ENCODE measurements at places on chromosomes 16 and 17.

- DNase-seq, result no peak
Measured at GRCh38 chr16:69225121-69225520, 38.2 kb downstream of the SNTB2 start.

GRCh38 chr17:57121308-57122042 lies 36.4 kb downstream of the AKAP1 start:
- DNase-seq, result no peak

DNA sequence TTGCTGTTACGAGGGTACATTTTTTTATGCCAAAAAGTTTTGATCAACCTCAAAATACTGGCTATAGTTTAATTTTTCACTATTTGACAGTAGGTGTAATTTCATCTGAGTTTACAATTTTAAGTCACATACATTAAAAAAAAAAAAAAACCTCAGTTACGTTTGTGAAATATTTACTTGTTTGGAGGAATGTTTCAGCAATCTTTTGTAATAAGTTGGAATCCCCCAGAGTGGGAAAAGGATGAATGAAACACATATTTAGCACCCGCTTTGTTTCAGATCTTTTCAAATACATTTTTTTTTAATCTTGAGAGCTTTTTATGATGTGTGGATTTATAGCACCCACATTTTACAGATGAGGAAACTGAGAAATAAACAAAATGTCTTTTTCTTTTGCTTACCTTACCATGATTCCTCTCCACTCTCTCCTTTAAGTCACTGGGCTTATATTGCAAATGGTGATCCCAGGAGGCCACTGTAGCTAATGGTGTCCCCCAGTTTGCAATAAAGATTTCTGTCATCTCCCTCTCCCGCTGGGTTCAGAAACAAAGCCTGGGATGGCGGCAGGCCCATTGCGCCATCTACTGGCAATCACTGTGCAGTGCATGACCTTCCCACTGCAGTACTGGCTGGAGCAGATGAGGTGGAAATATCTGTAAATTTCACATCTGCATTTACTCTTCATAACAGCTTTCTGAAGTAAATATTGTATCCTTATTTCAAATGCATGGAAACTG lies 27.7 kb downstream of the TBC1D3B start:
- peak; percentile 69 for DNase-seq

- no peak for DNase-seq
Measured at GRCh38 chr16:1712791-1713261, 6.8 kb downstream of the MAPK8IP3 start.

DNA sequence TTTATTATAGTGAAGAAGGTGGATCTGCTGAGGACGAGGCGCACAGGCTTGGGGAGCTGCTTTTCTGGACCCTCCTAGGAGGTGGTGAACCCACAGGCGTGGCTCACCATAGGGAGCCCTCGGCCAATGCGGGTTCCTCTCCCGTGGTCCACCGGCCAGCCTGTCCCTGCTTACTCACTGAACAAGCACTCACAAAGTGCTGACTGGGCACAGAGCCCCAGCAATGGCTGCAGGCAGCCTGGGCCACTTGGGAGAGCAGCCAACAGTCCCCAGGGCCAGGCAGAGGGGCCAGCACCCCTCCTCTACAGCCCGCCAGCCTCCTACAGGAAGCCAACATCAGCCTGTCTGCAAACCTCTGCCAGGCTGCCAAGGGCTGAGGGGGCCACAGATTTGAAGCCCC lies 19.1 kb upstream of the NCBP3 start:
- DNase-seq, result no peak

- peak; percentile 49 for DNase-seq
Measured at GRCh38 chr17:28896884-28897768, at the start of gene FLOT2. Gene FLOT2 (minus strand): TSS chr17:28897733. CDS start chr17:28897574, 159 bp downstream.

- no peak for DNase-seq
Measured at GRCh38 chr17:82489117-82489516, 30.4 kb upstream of the FOXK2 start.

- DNase-seq, result peak; percentile 87
Measured at GRCh38 chr16:3059041-3059722, 6.3 kb upstream of the IL32 start.

DNA sequence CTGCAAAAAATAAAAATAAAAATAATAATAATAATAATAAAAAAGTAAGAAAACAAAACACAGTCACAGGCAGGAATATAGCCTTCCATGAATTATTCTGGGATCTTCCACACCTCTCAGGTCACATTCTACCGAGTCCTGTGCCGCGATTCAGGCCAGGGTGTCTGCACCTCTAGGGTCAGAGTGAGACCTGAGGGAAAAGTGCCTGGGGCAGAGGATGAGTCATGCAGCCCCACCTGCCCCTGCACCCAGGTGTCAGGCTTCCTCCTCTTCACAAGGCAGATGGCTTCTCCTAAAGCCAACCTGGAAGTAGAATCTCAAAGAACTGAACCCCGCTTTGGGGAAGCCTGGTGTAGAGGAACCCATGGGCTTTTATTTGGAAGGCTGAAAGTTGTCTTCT lies 283.7 kb downstream of the CPPED1 start:
- no peak for DNase-seq

DNA sequence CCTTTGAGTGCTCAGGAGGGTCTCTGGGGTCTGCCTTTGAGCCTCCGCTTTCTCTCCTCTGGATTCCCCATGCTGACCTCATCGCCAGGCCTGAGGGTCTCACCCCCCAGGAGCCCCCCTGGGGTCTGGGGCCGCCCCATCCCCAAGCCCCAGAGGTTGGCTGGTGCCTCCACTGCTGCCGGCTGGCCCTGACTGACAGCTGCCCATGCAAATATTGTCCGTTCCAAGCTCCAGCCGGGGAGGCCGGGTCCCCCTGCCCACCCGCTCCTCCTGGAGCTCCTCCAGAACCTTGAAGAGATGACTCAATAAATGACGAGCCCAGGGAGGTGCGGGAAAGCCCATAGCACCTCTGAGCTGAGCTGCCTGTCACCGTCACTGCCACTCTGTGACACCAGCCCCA lies 173.8 kb downstream of the RBFOX3 start:
- no peak for DNase-seq

GRCh38 chr16:52817696-52818095 lies 235.0 kb downstream of the CHD9NB start:
- no peak for DNase-seq

DNA sequence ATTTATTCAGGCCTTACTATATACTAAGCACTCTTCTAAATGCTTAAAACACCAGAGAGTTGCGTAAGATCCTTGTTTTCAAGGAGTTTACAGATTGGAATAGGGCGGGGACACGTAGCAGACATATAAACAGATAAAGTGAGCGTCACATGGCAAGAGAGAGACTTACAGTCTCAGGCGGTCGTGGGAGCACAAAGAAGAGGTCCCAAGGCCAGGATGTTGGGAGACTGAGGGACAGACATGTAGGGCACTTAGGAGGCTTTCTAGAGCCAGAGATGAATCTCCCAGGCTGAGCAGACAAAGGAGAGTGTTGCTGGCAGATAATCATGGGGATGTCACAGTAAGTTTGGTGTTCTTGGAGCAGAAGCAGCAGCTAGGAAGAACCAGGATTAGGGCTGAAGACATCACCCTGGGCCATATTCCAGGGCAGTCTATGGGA lies 119.1 kb upstream of the ANKFN1 start:
- no peak for DNase-seq

DNA sequence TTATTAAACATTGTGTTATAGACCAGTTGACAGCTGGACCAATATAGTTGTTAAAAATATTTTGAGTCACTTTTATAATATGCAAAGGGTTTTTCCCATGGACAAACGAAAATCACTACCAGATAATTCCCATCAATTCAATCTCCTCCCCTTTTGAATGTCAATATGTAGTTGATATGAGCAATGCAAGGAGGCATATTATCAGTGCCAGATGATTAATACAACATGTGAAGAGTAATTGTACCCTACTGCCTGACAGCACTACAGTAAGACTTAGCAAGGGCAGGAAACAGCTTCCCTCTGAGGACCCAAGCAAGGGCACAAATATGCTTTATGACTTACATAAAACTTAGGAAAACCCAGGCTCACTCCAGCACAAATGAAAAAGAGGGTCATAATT lies 17.3 kb downstream of the KANSL1 start:
- no peak for DNase-seq

- peak; percentile 68 for DNase-seq
Measured at GRCh38 chr17:74862108-74862901, 2.6 kb upstream of the GRIN2C start.

- DNase-seq, result no peak
Measured at GRCh38 chr16:85179344-85180046, 67.2 kb upstream of the CIBAR2 start.

DNA sequence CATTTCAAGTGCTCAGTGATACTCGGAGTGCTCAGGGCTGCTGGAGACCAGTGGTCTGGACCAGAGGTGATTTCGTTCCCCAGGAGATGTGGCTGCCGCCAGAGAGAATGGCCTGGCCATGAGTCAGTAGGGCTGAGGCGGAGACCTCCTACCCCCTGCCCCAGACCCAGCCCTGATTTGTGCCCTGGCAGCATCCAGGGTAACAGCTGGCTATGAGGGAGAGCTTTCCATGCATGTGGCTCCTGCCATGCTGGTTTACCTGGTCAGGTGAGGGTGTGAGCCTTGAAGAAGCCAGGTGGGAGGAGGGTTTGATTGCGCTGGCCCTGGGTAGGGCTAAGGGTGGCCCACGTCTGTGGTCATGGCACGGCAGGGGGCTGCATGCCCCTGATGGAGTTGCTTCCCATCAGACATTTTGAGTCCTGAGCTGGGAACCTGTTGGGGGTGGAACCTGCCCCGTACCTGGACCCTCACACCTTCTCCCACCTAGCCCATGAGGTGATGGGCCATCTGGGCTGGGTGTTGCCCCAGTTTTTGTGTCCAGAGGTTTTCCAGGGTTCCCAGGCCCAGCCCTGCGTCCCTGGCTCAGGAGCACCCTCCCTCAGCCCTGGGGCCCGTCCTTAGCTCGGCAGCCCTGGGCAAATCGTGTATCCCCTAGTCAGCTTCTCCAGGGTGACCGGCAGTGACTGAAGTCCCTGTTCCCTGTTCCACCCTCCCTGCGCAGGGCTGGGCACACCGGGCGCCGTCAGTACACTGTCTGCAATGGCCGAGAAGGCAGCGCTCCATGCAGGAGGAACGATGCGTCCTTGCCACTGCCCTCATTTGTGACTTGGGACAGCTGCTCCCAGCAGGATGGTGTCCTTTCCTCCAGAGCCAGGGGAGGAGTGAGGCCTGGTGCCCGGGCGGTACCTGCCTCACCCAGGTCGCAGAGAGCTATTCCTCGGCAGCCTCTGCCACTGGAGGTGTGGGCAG lies 9.0 kb upstream of the CSNK1D start:
- no peak for DNase-seq

DNA sequence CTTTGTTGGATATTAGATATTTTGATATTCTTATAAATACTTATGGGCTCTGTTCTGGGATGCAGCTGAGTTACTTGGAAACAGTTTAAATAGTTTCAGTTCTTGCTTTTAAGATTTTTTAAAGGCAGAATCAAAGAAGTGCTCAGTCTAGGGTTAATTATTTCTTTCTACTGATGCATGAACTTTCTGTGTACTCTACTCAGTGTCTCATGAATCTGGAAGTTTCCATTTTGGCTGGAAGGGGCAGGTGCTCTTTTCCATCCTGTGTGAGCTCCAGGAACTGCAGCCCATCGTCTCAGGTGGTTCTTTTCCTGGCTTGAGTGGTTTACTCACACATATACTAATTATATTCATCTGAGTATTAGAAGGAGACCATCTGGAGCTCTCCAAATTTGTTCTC lies 61.1 kb upstream of the CPHXL start:
- no peak for DNase-seq

DNA sequence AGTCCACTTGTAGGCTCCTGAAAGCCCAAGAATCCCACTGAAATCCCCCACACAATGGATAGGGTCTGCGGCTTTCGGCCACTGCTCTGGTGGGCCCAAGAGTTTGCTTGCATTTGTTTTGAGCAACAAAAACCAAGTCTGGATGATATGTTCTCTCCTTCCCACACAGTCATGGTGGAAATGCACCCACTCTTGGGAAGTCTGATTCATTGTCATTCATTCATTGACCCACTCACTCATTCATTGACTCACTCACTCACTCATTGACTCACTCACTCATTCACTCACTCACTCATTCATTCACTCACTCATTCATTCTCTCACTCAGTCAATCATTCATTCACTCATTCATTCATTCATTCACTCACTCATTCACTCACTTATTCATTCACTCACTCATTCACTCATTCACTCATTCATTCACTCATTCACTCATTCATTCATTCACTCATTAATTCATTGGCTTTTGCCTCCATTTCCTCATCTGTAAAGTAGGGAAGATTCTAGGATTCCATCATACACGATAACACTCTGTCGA lies 2.2 kb upstream of the CA5A start:
- DNase-seq, result no peak

GRCh38 chr16:2208308-2208707 lies 2.4 kb downstream of the BRICD5 start:
- no peak for DNase-seq

GRCh38 chr17:78101112-78101511 lies 27.4 kb downstream of the TMC6 start:
- no peak for DNase-seq

GRCh38 chr16:1153480-1154160 lies 714 bp downstream of the CACNA1H start:
- DNase-seq, result no peak

DNA sequence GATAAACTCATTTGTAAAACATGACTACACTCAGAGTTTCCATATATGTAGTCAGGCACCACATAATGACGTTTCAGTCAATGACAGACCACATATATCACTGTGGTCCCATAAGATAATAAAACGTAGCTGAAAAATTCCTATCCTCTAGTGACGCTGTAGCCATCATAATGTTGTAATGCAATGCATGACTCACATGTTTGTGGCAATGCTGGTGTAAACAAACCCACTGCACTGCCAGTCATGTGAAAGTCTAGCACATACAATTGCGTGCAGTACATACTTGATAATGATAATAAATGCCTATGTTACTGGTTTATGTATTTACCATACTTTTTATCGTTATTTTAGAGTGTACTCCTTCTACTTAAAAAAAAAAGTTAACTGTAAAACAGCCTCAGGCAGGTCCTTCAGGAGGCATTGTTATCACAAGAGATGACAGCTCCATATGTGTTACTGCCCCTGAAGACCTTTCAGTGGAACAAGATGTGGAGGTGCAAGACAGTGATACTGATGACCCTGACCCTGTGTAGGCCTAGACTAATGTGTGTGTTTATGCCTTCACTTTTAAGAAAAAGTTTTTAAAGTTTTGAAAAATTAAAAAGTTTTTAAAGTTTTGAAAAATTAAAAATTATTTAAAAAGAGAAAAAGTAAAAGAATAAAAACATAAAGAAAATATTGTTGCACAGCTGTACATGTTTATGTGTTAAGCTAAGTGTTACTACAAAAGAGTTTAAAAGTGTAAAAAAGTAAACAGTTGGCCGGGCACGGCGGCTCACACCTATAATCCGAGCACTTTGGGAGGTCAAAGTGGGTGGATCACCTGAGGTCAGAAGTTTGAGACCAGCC lies 9.0 kb downstream of the STAT5B start:
- peak; percentile 64 for DNase-seq

DNA sequence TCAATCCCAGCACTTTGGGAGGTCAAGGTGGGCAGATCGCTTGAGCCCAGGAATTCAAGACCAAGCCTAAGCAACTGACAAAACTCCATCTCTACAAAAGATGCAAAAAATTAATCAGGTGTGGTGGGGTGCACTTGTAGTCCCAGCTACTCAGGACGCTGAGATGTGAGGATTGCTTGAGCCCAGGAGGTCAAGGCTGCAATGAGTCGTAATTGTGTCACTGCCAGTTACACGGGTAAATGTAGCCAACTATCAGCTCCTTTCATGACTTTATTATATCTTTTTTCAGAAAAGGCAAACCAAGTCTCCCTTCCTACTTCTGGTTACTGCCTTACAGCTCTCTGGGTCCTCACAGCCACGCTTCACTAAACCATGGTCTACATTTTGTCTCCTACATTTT lies 4.0 kb downstream of the SDF2 start:
- DNase-seq, result no peak

- no peak for DNase-seq
Measured at GRCh38 chr17:59353106-59353854, 21.8 kb downstream of the YPEL2 start.
